Stromal cell of bone marrow (primary cell): ENCODE measurements at places on chromosomes 11 and 22.
A peak's percentile ranks its signal among the peaks of the same experiment; 100 is the strongest.

GRCh38 chr22:27348634-27349033 lies 452.9 kb downstream of the MN1 start:
- peak; percentile 57 for DNase-seq

- DNase-seq, result no peak
These were observed 147.1 kb downstream of the C11orf91 start for GRCh38 chr11:33553486-33553885.

- DNase-seq, result no peak
These were observed 82.6 kb downstream of the CYP2R1 start for GRCh38 chr11:14809466-14809865.

GRCh38 chr22:48944433-48944750 lies 883.3 kb downstream of the BRD1 start:
- DNase-seq, result no peak

DNA sequence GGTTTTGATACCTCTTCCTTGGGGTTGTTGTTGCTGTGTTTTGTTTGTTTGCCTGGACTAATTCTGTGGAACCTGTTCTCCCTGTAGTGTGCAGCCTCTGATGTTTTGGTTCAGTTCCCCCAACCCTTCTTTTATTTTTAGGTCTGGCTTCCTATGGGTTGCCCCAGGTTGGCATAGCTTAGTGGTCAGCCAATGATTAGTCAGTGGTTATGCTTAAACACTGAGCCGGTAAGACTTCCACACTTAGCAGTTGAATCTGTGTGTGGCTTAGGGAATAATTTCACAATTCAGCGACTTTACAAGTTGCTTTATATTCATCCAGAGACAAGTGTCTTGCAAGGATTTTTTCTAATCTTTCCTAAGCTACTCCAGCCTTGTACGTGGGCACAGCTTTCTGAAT lies 78.6 kb upstream of the CLPB start:
- DNase-seq, result no peak

- no peak for DNase-seq
These were observed 790 bp upstream of the TMEM41B start for GRCh38 chr11:9315078-9315688.

GRCh38 chr11:61694946-61695706 lies 14.9 kb downstream of the DAGLA start:
- no peak for DNase-seq

- no peak for DNase-seq
These were observed 694 bp upstream of the ELFN2 start for GRCh38 chr22:37427711-37428635.

DNA sequence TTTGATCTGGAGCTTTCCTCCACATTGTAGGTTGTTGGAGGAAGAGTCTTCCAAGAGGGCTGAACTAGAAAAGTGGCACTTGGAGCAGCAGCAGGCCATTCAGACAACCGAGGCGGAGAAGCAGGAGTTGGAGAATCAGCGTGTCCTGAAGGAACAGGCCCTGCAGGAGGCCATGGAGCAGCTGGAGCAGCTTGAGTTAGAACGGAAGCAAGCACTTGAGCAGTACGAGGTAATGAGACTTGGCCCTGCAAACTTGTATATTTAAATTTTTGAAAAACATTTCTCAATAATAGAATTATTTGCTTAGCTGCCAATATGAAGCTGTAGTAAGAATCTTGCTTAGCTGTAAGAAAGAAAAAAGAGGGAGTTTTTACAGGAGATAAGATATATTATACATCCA lies 84.0 kb downstream of the SWAP70 start:
- no peak for DNase-seq

DNA sequence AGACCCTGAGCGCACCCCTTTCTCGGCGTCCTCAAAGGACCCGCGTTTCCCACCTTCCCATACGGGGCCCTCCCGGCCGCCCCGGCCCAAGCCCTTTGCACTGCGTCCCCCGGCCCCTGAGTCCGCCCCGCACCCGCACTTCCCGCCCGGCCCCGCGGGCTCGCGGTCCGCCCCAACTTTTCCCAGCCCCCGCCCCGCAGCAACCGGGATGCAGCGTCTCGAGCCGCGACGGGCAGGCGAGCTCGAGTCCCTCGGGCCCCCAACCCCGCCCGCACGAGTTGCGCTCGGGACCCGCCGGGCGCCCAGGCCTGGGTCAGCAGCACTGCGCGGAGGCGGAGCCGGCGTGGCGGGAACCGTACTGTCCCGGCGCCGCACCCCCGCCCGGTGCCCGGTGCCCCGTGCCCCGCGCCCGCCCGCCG lies 371 bp downstream of the SMCO4 start:
- DNase-seq, result no peak

DNA sequence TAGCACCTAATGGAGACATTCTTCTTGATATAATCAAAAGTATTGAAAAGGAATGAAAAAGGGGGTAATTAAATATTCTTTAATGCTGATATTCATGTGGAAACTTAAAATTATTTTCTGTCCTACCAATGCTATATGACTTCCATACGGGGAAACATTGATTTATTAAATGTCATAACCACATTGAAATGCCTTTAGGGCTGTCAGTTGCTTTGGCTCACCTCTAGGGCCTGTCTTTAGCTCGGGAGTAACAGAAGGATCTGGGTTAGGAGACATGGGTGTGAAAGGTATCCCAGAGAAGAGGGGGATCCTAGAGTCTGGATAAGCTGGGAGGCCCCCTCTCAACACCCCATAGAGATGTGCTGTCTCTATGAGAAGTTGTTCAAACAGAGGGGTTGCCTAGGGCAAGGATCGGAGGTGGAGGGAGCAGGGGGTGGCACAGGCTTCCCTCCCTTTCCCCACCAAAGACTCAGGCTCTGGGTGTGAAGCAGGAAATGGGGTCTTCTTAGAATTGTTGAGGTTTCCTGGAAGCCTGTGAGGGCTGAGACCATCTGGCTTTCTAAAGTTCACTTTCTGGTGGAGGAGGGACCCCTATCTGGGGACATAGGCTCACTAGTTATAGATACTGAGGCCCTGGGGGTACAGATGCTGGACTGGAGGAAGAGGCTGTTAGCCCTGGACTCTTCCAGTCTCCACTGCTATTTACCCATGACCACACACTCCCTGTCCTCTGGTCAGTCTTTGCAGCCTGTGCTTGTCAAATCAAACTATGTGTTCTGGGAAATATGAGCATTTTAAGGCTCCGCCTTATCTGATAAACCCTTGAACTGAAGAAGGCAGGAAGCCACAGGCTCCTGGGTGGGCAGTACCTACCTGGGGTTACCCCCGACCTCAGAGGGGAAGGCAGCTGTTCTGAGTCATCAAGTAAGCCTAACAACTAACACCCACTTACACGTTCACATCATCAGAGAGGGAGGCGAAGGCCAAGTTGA lies 55.8 kb upstream of the RRAS2 start:
- no peak for DNase-seq

GRCh38 chr11:88292171-88292843 lies 45.2 kb downstream of the CTSC start:
- DNase-seq, result no peak

DNA sequence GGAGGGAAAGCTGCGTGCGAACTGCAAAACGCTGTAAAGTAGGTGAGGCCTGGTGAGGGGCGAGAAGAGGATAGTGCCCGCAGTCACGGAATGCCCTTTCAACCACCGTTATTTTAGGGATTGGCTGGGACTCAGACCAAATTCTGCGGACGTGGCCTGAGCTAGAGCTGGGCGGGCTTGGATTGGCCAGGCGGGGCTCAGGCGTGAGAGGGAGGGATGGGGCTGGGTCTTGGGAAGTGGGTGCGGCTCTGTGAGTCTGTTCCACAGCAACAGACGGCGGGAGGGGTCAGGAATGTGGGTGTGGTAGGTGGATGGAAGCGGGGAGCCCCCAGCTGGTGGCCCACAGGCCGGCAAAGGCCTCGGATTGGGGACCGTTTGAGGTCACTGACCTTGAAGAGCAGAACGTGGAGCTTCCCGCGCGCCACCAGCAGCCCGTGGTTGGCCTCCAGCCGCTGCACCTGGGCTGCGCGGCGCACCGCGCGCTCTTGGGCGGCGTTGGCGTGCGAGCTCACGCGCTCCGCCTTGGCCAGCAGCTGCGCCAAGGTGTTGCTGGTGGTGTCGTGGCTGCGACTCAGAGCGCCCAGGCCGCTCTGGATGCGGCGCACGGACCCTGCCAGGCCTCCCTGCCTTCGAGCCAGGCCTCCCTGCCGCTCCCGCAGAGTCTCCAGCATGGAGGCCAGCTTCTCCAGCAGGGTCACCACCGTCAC lies 444 bp downstream of the CAVIN3 start:
- DNase-seq, result peak; percentile 93
